ENCODE measurements at places on chromosomes 4 and X.

GRCh38 chrX:63929608-63930007, 144.6 kb upstream of the ARHGEF9 start:
- DNase-seq = no peak

DNA sequence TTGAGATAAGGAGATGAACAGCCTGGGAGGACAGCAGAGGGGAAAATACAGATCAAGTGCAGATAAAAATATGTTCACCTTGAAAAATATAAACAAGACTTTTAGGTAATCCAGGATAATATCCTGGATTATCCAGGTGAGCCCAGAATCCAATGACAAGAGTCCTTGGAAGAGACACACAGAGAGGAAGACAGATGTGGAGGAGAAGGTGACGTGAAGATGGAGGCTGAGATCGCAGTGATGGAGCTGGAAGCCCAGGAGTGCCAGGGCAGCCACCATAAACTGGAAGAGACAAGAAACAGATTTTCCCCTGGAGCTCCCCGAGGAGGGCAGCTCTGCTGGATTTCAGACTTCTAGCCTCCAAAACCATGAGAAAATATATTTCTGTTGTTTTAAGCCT, 230.7 kb downstream of the UNC5C start:
- DNase-seq = no peak

- peak; percentile 71 for DNase-seq
Observed at GRCh38 chrX:20530406-20530921, 263.8 kb upstream of the RPS6KA3 start.

DNA sequence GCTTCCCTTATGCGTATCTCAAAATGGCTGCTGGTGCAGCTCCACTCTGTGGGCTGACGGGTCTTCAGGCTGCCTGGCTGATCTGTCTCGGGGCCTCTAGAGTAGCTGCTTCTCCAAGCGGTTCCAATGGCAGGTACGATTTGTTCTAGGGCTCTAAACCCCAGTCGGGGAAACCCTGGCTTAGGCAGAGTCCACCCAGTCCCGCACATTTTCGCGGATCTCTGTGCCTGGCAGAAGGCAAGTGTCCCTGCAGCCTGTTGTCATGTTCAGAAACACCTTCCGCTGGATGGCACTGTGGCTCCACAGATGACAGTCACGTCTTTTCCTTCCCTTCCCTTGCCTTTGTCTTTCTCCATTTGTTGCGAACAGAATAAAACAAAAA, 54.4 kb downstream of the NBDY start:
- DNase-seq = no peak

- DNase-seq = no peak
Observed at GRCh38 chrX:110175696-110176095, 142.2 kb downstream of the AMMECR1 start.

- DNase-seq = no peak
Observed at GRCh38 chr4:145496292-145496691, 14.6 kb downstream of the SMAD1 start.

DNA sequence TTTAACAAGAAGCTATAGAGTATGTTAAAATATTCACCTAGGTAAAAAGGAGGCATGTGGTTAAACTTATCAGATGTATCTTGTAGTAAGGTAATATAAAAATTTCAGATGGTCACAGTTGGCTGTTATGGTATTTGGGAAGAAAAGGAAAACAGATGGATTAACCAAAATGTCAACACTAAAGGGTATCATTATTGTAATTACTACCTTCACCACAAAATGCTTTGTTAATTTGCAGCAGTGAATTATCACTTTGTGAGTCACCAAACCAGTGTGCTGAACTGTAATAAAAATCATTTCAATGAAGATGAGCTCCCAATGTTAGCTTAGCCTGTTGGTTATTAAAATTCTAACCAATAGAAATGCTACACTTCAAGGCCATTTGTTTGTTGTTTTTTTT, 233.9 kb downstream of the RPA4 start:
- no peak for DNase-seq

- no peak for DNase-seq
Observed at GRCh38 chrX:12950851-12951594, 23.9 kb upstream of the TMSB4X start.

- DNase-seq = no peak
Observed at GRCh38 chr4:160276785-160277325, 1174.0 kb downstream of the RAPGEF2 start.

DNA sequence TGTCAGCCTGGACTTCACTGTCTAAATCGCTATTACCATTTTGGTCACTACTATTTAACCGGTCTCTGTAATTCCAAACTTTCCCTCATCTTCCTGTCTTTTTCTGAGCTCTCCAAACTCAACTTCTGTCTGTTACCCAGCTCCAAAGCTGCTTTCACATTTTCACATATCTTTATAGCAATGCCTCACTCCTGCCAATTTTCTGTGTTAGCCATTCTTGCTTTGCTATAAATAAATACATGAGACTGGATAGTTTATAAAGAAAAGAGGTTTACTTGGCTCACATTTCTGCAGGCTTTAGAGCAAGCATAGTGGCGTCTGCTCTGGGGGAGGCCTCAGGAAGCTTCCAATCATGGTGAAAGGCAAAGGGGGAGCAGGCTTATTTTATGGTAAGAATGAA, 368.3 kb upstream of the GNPDA2 start:
- DNase-seq = no peak

- no peak for DNase-seq
Observed at GRCh38 chr4:2848449-2848848, 4.8 kb downstream of the ADD1 start.

GRCh38 chrX:45803383-45803921, 602.8 kb upstream of the DIPK2B start:
- DNase-seq = peak; percentile 95

DNA sequence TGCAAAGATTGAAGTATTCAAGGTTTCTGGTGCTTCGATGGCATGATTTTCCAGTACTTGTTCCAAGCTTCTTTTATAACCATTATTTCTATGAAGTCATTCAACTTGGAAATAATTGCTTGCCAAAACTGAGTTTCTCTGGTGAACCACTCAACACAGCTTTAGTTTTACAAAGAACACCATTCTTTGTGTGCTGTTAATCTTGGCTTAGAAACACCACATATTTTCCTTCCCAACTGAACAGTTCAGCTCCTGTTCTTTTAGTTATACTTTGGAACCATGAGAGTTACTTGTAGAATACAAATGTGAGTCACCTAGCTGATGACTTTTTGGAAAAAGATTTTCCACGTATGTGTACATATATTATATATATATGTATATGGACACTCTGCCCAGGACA, 32.7 kb downstream of the TMEM47 start:
- DNase-seq = peak; percentile 13

GRCh38 chr4:159015841-159016240, 87.0 kb upstream of the RAPGEF2 start:
- peak; percentile 20 for DNase-seq

Data from fibroblast of upper back skin (primary cell).